ENCODE measurements at places on chromosomes 3 and 15.

- no peak for DNase-seq
Observed at GRCh38 chr3:189712906-189713483, 81.8 kb downstream of the TP63 start.

GRCh38 chr3:55658690-55659562 lies 171.8 kb upstream of the WNT5A start:
- DNase-seq = no peak

GRCh38 chr3:9043063-9043462 lies 79.8 kb upstream of the RAD18 start:
- no peak for DNase-seq

DNA sequence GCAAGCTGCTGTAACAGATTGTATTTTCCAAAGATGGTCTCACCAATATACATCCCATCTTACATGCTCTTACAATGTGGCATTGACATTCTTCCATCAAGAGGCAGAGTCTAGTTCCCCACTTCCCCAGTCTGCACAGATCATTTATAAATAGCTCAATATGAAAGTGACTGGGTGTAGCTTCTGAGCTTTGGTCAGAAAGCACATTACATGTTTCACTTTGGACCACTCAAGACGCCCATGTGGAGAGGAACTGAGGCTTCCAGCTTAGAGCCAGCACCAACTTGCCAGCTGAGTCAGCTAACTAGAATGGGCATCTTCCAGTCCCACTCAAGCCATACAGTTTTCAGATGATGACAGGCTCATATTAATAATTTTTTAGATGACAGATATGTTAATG lies 45.5 kb downstream of the GREM1 start:
- DNase-seq = no peak

DNA sequence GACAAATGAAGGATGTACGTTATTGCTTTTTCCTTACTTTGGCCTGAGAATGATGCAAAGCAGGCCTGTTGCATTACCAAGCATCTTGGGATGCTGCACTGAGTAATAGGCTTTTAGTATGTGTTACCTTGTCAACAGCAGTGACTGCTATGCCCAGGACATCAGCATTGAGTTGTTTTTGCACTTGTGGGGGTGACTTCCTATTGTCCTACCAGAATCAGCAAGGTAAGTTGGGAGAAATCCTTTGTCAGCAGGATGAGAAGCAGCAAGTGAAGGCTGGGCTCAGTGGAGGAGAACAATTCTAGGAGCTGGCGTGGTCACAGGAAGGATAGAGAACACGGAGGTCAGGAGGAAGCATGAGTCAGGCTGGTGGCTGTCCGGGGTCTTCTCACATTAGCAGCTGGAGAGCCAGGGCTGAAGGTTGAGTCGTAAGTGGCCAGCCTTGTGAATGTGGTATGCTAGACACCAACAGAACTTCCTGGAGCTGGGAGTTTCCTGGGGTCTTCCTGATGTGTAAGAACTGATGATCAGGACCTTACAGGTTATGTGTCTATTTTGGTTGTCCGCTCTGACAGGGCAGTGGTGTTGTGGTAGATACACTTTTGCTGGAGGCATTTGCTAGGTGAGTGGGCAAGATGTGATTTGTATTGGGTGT lies 142.7 kb downstream of the FNDC3B start:
- no peak for DNase-seq

GRCh38 chr15:76197703-76198455 lies 113.4 kb downstream of the ETFA start:
- DNase-seq = no peak

DNA sequence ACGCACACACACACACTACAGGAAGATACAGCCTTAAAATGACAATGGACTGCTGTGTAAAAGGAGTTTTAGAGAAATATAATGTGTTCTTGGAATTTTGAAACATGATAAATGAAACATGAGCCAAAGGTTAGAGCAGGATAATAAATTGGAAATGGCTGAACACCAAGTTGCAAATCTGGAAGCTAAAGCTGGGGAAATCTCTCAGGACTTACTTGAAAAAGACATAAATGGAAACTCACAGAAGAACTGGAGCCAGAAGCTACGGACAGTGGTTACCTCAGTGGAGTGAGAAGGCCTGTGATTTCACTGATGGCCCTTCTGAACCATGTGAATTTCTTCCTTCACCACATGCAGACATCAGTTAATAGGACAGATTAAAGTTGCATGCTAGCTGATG lies 37.3 kb upstream of the ATP10A start:
- DNase-seq = no peak

GRCh38 chr3:7263347-7264195 lies 402.7 kb downstream of the GRM7 start:
- no peak for DNase-seq

- DNase-seq = no peak
Observed at GRCh38 chr3:29758434-29759322, 477.8 kb downstream of the RBMS3 start.

All from stimulated activated CD8-positive, alpha-beta memory T cell treated with anti-CD3 and anti-CD28 coated beads, Interleukin-15, amount 100 ng/mL, for 4 hours (primary cell).